Inflammatory macrophage treated with lipopolysaccharide for 4 hours (primary cell): ENCODE measurements at places on chromosomes 1 and 21.
A peak's percentile ranks its signal among the peaks of the same experiment; 100 is the strongest.

GRCh38 chr1:54853793-54854370 lies 33.1 kb downstream of the DHCR24 start:
- DNase-seq: no peak

DNA sequence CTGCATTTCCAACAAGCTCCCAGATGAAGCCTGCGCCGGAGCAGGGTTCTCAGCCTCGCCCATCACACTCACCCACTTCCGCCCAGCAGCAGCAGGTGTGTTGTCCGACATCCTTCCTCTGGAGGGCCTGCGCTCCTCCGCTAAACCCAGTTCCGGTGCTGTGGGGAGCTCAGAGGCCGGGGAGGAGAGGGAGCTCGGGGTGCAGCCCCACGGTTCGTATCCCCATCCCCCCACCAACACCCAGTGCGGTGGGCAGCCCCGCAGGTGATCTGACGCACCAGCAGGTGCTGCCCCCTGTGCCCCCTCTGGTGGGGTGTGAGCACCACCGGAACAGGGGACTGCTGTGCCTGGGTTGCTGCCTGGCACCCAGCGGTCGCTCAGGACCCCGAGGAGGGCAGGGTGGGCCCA lies 3.4 kb upstream of the PEX10 start:
- DNase-seq: no peak

DNA sequence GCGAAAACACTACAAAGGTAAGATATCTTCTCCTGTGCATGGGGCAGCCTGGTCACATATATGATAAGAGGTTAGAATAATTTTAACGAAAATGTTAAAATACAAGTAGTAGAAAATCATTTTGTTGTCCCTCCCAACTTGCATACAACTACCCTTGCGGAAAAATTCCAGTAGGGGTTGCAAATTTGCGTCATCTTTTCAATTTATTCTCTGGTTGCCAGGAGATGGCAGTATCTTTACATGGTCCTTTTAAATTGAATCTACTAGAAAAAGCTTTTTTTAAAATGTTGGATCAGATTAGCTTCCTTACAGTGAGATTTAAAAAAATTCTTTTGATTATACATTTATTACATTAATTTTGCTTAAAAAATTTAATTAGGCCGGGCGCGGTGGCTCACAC lies 10.9 kb downstream of the S100PBP start:
- peak; percentile 22 for DNase-seq

GRCh38 chr1:229019663-229020271 lies 251.1 kb upstream of the RAB4A start:
- no peak for DNase-seq

DNA sequence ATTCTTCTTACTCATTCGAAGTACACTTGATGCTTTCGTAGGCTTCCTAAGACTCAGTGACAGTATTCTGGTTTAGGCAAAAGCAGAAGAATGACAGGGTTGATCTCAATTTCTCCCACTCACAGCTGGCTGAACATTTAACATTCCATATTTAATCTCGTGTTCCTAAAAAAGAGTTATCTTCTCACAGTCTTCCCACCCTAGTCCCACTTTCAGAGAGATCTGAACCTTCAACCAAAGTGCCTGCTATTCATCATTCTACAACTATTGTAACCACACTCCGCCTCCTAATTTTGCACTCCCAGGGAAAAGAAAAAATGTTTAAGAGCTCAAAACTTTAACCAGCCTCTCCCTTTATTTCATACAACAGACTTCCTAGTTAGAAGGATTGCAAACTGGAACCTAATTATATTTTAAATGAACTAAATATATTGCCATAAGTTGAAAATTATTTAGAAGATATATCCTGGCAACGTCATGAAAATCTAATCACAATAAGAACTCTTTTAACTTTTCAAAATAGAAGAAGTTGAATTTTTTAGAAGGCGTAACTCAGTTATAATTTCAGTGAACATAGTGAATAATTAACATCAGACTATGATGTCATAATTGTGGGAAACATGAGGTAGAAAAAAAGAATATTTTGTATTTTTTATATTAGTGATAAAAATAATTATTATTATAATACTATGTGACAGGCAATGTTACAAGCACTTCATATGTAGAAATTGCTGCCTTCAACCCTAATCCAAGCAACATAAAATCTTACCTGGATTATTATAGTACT lies 540.9 kb upstream of the ADGRL2 start:
- DNase-seq: no peak

DNA sequence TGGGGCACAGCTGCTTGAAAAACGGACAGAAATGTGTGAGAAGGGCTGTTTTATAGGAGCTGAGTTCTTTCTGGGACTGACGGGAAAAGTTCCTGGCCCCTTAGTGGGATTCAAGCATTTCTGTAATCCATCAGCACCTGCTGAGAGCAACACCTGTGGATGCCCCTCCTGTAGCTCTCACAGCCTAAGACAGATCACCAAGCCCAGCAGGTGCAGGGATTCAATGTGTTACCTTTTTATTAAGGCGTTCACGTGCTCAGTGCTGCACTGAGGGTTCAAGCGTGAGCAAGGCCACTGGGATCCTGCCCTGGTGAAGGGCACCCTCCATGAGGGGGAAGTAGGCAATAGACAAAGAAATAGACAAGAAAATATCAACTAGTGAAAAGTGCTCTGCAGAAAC lies 14.9 kb downstream of the OLFML2B start:
- no peak for DNase-seq

- DNase-seq: no peak
Observed at GRCh38 chr21:37226041-37226920, 40.9 kb downstream of the VPS26C start.

DNA sequence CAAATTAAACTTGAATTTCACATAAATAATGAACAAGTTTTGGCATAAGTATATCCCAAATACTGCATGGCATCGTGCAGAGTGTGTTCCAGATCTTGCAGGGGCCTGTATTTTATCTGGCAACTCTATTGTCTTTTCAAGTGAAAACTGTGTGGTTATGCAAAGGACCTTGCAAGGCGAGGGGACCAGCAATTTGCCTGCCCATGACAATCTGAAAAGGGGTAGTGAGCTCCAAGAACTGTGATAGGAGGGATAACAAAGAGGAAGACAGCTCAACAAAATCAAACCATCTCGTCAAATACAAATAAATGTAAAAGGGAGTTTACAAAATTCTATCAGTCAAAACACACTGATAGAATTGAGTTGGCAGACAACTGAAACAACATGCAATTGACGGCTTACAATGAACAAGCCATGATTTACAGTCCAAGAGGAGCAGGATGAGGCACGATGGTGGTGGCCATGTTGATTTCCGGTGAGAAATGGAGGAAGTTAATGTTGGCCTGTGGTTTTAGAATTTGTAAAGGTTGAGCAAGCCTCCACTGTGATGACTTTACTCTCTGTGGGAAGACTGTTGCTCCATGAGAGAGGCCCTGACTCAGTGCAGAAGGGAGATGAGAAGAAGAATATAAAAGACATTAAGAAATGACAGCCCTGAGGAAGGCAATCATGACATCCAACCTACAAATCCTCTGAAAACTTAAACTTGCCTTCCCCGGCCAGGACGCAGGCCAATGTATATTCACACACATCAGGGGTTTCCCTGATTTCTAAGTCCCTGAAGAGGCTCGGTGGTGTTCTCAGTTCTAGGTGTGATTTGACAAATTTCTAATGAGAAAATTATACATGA lies 132.2 kb downstream of the ADSS2 start:
- DNase-seq: peak; percentile 96

DNA sequence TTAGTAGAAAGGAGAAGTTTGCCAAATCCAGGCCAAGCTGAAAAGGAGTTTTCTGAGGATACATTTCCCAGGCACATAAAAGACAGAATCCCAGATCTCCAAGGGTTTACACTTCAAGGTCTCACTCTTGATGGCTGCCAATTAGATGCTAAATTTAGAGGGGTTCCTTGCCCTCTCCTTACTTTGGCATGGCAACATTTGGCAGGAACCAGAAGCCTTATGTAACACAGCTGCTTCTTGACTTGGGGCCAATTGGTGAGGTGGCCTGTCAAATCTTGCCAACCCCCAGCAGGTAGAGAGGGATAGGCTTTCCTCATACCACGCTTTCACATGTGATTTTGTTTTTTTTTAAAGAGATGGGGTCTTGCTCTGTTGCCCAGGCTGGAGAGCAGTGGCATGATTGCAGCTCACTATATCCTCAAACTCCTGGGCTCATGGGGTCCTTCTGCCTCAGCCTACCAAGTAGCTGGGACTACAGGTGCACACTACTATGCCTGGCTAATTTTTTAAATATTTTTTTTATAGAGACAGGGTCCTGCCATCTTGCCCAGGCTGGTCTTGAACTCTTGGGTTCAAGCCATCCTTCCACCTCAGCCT lies 25.2 kb upstream of the NKAIN1 start:
- no peak for DNase-seq

DNA sequence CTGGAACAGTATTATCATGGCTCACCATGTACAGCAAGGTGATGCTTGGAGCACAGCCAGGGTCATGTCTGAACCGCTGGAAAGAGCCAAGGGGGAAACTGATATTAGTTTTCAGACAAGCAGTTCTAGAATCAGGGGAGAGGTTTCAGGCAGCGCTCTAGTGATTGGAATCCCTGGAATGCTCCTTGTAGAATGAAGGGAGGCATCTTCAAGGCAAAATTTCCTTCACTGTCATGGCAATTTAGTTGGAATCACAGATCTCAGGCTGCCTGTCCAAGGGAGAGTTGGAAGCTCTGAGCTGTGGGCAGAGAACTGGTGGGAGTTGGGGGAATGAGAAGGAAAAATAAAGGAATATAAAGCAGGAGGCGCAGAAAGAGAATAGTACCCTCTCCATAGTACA lies 737.1 kb downstream of the PTPRU start:
- DNase-seq: no peak

GRCh38 chr1:156499842-156500542 lies 583 bp downstream of the MEF2D start:
- no peak for DNase-seq

DNA sequence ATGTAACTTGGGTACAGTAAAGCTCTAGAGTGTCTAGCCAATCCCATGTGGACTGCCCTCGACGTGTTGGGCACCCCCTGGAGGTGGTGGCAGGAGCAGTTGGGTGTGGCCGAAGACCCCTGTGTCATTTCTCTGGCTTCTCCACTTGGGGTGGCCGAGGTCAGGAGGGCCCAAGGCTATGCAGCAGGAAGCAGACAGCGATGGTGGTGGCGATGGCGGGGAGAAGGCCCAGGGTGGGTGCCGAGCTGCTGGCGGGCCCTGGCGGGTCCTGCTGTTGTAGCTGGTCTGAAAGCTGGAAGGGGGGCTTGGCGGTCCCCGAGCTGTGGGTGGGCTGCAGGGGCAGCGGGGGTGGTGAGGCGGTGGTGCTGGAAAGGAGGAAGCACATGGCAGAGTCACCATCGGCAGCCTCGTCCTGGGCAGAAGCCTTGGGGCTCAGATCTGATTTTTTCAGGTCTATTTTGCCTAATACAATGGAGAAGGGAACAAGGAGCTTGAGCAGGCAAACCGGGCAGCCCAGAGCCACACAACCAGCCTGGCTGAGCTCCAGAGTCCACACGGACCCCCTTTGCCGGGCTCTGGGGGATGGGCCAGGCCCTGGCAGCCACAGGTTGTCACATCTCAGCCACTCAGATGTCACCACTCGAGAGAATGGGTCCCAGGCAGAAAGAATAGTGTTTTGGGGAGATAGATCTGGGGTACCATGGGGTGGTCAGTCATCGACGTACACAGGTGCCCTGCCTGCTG lies 231.3 kb downstream of the TRABD2B start:
- no peak for DNase-seq

GRCh38 chr1:155968670-155969069 lies 9.7 kb downstream of the ARHGEF2 start:
- no peak for DNase-seq

GRCh38 chr1:189782295-189782694 lies 695.4 kb downstream of the BRINP3 start:
- DNase-seq: no peak

GRCh38 chr1:27395441-27396195 lies 3.2 kb downstream of the GPR3 start:
- DNase-seq: peak; percentile 59

- DNase-seq: no peak
Observed at GRCh38 chr1:98705591-98705990, 44.1 kb downstream of the SNX7 start.

GRCh38 chr1:36223996-36224536 lies at the start of gene THRAP3:
Gene THRAP3, plus strand, starts transcription at chr1:36224443. Its CDS starts 58,121 bp downstream, at chr1:36282564.
- peak; percentile 100 for DNase-seq
